Hematopoietic multipotent progenitor cell treated with erythropoietin and hydrocortisone succinate and interleukin-3 and kit ligand, for 17 days (in vitro differentiated cells): ENCODE measurements at places on chromosomes 5 and 9.

DNA sequence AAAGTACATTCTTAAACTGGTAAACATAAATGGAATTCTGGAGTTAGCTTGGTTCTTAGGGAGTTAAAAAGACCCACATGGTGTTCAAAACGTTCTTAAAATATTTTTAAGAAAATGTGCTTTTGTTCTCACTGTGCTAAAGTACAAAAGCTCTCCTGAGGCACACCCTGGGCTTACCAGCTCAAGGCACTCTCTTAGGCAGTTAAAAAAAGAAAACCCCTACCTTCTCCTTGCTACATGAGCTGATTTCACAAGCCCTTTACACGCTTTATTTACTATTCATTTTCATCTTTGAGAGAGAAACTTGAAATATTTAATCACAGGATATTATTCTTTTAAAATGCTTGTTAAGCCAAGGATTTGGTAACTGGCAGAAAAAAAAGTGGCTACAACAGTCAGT lies 723.3 kb upstream of the GRAMD2B start:
- no peak for DNase-seq

GRCh38 chr9:17402309-17402708 lies 176.6 kb upstream of the SH3GL2 start:
- DNase-seq = no peak

- no peak for DNase-seq
Observed at GRCh38 chr5:73641811-73642210, 15.8 kb downstream of the ARHGEF28 start.

GRCh38 chr5:32304622-32305021 lies 8.1 kb downstream of the MTMR12 start:
- DNase-seq = no peak
